ENCODE measurements at places on chromosomes 16 and 17.

- peak; percentile 60 for DNase-seq
These were observed at the start of gene CRYM for GRCh38 chr16:21277927-21278706. CRYM (minus strand) TSS chr16:21278290; CDS start chr16:21278251, 39 bp downstream.

DNA sequence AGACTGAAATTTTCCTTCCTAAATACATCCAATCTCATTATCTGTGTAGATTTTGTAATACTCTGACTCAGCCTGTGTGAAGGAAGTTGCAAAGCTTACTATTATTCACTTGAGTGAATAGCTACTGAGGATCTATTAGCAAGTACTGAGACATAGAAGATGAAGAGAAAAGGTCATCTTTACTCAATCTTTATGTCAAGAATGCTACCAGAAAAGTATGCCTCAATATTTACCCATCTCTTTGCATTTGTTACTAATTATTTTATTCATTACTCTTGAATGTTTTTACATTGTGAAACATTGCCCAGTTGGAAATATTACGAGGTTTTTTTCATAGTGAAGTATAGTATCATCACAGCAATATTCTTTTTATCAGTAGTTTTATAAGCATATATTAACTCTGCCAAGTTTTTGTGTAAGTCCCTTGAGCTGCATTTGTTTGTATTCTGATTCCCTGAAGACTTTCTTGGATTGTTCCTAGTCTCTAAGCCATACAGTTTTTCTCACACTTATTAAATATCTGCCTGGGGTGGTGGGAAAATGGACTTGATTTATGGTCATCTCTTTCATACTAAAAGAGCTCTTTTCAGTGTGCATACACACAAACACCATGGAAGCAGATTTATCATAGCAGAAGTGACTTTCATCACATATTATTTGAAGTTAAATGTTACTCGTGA is 110.4 kb downstream of the MRTFB start:
- no peak for DNase-seq

GRCh38 chr17:59838052-59838916 is 54.5 kb downstream of the TUBD1 start:
- no peak for DNase-seq

GRCh38 chr17:47808036-47808829 is 13.4 kb downstream of the OSBPL7 start:
- DNase-seq = no peak

DNA sequence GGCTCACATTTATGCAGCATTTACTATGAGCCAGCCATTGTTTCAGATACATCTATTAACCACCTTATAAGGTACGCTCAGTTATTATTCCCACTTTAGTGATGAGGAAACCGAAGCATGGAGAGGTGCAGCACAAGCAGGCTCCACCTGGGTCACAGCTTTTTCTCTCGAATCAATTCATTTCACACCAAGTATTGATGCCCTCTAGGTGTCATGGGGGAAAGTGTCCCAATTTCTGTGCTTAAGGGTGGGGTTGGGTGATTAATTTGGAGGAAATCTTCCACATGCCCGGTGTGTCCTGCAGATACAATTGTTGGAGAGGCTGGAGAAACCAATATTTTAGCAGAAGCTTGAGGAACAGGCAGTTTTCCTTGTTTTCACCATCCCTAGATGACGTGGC is 62.7 kb upstream of the DNAJA2 start:
- DNase-seq = no peak

- DNase-seq = no peak
These were observed 3.9 kb upstream of the MRPS23 start for GRCh38 chr17:57853695-57854094.

DNA sequence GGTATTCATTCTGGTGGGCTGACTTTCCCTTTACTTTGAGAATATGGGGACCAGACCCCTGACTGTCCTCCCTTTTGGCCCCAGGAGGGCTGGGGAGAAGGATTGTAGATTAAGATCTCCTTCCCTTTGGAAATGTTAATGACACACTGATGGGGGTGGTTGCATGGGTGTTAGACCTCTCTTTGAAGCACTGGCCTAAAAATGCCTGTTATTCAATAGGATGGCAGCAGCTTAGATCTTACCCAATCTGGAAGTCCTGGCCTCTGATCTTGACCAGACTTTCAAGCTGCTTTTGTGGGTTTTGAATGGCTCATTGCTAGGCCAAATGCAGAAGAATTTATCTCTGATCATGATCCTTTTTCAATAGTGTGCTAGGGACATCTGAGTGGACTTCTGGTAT is 25.7 kb downstream of the MAP3K3 start:
- DNase-seq = no peak

- DNase-seq = no peak
These were observed 55.0 kb downstream of the VAT1L start for GRCh38 chr16:77843405-77843804.
